ENCODE measurements at places on chromosomes 7 and 10.

- no peak for DNase-seq
Observed at GRCh38 chr7:24881623-24882022, 98.4 kb downstream of the OSBPL3 start.

DNA sequence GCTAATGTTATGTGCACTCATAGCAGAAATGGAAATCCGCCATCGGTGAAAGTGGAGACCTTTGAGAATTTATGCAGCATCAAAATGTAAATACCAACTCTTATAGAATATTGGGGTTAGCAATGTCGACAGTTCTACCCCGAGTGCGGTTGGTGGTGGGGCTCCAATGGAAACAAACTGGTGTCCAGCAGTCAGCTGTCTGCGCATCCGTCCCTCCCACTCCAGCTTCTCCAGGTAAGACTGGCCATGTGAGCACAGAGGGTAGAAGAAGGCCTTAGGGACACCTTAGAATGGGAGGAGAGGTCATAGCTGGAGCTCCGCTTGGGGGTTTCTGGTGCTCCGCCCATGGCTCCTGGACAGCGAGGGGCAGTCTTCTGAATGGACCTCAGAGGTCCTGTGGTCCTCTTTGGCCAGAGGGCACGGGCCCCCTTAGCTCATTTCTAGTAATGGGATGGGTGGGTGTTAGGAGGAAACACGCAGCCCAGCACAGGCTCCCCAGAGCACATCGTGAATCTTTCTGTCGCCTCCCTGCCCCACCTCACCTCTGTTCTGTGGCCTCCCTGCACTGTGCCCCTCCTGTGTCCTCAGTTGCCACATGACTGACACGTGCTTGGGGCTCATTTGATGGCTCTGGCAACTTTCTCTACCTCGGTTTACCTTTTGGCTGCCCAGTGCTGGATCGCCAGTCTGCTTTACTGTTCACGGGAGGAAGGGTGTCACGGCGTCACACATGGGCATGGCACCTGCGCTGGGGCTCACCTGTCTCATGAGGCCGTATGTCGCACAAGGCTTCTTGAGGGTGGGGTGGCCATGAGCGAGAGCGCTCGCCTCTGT is 50.0 kb downstream of the MGMT start:
- no peak for DNase-seq

DNA sequence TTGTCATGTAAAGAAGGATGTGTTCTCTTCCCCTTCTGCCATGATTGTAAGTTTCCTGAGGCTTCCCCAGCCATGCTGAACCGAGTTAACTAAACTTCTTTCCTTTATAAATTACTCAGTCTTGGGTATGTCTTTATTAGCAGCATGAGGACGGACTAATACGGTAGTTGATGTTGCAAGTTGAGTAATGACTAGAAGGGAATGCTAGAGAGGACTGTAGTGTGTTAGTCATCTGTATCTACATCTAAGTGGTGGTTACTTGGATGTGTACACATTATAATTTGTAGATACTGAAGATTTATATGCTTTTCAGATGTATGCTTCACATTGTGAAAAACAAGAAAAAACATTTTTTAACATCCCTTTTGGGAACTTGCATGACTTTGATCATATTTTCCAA is 244.6 kb downstream of the POLR1F start:
- DNase-seq: no peak

GRCh38 chr10:78614267-78614666 is 454.5 kb upstream of the ZMIZ1 start:
- no peak for DNase-seq

DNA sequence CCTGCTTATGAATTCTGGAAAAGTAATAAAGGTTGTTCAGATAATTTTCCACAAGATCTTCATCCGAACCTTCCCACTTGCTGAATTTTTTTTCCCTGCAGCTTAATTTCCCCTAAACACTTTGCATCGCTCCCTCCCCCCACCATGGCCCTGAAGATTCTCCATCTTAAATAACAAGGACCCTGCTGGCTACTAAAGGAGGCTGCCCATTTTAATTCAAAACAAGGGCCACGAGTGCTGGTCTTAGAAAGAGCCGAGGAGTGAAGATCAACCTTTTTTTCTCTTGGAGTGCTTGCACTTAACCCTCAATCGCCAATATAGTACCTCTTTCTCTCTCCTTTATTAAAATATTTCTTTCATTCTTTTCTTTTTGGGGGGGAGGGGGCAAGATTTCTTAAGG is 9.2 kb upstream of the SP8 start:
- DNase-seq: no peak

GRCh38 chr10:131477457-131478121 is 166.1 kb upstream of the TCERG1L start:
- no peak for DNase-seq

DNA sequence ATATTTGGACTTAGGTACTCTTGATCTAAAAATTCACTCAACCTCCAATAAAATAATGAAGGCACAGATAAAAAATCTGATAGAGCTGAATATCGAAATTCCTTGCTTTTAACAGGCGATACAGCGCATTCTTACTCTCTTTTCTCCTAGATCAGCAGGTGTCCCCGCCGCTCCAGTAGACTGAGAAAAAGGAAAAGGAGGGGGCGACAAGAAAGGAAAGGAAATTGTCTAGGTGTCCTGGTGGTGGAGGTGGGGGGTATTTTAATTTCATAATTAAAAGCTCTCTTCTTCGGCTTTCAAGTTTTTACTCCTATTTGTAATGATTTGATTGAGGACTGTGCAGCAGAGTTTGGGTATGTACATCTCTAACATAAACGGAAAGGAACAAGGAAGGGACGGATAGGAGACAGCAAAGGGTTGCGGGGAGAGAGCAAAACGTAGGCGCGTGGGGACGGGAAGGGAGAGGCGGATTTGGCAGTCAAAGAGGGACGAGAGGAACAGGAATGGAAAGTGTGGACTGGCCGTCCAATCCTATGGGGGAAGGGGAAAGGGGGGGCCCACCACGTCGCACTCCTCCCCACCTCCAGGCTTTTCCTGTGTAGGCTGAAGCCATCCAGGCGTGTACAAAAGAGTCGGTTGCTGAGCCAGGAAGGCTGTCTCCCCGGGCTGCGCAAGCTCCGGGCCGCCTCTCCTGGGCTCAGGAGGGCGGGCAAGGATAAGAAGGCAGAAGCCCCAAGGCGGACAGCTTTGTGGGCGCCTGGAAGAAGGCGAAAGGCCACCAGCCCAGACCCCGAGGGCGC is 875 bp upstream of the HECTD2 start:
- peak; percentile 76 for DNase-seq
